M059J (cell line): ENCODE measurements at places on chromosomes 6 and 20. TPM values are rescaled to one million over a fixed set of nuclear protein-coding genes. Genes with fewer than 3 reads are reported as not detected.

GPR31 gene
- not detected in 2 replicates for total RNA-seq

ERGIC3 gene
- 630 and 714 TPM in 2 replicates for total RNA-seq

CAP2 gene
- total RNA-seq = 39.9 and 44.1 TPM in 2 replicates

SAPCD1 gene
- 1.7 TPM in 1 of 2 replicates, not detected in the other for total RNA-seq

C2 gene
- total RNA-seq = 2.9 and 3.3 TPM in 2 replicates

DNA sequence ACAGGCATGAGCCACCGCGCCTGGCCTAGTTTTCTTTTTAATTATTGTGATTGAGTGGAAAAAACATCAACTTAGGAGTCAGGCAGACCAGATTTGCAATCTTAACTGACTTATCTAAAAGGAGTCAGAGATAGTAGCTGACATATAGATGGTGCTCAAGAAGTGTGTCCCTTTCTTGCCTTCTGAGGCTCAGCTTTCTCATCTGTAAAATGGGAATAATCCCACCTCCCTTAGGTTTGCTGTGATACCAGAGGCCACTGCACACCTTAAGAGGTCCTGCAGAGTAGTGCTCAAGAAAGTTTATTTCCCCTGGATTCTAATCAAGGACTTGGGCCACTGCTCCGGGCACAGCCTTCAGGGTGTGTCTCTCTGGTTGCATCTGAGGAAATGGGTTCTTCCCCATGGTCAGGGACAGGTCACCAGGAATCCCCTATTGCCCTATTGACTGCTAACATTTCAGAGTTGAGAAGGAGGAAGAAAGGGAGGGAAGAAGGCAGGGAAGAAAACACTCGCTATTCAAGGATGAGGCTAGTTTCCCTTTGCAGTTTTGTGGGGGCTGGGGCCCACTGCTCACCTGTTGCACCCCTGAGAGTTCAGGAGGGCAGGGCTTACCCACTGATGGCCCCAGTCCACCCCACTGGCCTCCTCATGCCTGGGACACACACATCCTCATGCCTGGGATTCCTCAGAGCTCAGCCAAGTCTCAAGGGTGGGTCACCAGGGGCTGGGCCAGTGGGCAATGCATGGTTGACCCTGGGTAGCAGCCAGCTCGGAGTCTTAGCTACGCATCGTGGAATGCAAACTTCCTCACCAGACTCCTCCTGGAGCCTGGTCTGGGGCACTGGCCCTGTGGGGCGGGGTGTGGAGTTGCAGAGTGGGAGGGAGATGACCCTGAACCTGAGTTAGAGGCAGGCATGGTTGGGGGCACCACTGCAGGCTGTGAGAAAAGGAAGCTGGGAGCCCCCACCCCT is 21.2 kb downstream of the C6orf132 start:
- DNase-seq = peak; percentile 59

DNA sequence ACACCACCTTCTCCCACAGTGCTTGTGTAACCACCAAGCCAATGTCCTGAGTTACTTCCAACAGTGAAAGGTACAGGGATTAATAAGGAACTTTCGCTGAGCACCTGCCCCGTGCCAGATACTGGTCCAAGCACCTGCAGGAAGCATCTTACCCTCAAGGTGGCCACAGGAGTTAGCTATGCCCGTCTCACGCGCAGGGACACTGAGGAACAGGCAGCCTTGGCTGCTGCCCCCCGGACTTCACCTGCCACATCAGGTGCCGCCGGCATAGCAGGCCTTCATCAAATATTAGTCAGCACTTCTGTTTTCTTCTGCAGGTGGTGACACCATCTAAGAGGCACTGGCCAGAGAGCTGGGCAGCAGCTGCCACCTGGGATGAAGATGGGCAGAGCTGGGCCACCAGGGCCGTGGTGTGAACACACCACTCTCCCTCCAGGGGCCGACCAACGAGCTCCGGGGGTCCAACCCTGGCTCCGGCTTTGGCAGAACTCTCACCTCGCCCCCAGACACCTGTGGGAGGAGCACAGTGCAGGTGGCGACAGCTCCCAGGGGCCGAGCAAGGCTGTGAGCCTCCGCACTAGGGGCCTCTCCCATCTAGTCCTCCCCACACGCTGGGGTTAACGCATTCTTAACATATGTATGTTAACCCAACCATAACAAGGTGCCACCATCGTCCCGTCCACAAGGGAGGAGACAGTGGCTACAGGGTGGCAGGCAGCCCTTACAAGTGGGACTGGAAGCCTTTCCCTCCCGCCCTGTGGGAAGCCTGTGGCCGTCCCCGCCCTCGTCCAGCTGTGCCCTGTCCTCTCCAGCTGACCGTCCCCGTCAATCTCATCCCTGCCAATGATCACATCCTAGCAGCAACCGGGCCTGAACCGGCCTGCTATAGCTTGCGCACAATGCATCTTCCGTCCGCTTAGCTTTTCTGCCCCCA is 2.9 kb upstream of the PPDPF start:
- DNase-seq = no peak

DNA sequence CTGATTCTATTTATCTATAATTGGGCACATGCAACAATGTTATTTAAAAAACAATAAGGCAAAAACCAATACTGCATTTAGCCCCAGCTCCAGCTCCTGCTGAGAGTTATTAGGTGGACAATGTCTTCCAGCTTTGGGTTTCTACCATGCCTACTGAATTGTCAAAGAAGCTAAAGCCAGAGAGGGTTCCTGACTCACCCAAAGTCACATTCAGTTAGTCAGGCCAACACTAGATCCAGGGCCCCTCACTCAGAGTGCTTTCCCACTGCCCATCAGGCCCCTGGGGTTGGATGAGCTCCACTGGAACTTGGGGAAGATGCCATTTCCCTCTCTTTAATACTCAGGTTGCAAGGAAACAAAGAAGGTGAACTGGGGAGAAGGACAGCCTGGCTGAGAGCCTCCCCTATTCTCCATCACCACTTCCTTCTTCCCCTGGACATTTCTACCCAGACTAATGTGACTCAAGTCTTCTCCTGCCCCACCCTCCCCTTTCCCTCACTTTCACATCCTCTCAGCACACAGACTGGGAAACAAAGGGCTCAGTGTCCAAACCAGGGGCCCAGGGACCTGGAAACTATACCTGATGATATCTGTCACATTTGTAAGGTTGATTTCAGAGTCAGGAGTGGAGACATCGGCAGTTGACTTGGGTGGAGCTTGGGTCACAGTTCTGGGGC is 6.0 kb downstream of the TREM1 start:
- no peak for DNase-seq

GRCh38 chr6:168584249-168584648 is 143.3 kb downstream of the SMOC2 start:
- peak; percentile 2 for DNase-seq

DNA sequence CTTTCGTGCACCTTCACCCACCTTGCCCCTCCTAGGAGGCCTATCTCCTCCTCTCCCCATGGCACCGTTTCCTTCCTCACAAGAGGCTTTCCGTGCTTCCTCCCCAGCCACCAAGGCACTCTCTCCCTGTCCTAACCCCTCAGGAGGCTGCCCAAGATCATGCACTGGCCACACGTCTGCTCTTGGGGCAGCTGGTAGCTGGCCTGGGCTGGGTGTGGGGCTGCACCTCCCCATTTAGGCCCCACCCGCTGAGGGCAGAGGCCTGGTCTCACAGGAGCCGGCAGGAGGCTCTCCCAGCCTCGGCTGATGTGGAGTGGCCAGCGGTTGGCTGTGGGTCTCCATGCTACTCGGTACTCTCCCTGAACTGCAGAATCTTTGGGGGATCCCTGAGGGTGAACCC is 13.6 kb downstream of the NOL4L start:
- no peak for DNase-seq

GRCh38 chr6:73290435-73290834 is 27.4 kb upstream of the KHDC1 start:
- peak; percentile 62 for DNase-seq

- peak; percentile 14 for DNase-seq
Observed at GRCh38 chr6:35668744-35669450, 19.8 kb downstream of the FKBP5 start.
